NCI-H2081 treated with DMSO at 0.1 percent for 48 hours (cell line): ENCODE measurements at places on chromosomes 4 and X.

DNA sequence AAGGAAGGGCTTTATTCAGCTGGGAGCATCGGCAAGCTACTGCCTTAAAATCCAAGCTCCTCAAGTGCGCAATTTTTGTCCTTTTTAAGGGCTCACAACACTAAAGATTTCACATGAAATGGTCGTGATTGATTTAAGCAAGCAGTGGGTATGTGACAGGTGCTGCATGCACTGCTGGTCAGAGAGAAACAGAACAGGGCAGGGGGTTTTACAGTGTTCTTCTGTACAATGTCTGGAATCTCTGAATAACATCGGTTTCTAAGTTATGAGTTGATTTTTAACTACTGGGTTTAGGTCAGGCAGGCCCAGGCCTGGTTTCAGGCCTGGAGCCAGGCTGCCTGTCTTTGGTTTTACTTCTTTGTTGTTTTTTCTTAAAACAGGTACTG is 6.0 kb downstream of the UGT2B17 start:
- DNase-seq, result no peak

GRCh38 chr4:37767546-37767945 is 58.9 kb upstream of the PGM2 start:
- peak; percentile 53 for DNase-seq

- no peak for DNase-seq
These were observed 47.3 kb upstream of the RAB9B start for GRCh38 chrX:103879339-103879738.

DNA sequence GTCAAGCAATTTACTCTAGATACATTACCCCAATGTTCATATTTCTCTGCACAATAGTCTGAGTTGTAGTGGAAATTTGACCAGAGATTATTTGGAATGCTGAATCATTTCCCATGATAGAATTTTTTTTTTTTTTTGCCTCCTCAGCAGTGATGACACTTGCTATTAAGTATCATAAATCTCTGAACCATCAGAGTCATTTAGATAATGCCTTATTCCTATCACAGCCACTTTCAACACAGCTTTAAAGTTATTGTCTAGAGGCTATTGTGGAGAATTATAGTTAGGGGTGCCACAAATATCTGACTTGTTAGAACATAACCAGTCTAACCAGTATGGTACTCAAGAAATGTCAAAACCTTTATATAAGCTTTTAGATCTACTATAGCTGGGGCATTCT is 79.8 kb downstream of the LCORL start:
- DNase-seq, result no peak

GRCh38 chr4:150547154-150547838 is 34.7 kb upstream of the MAB21L2 start:
- no peak for DNase-seq

DNA sequence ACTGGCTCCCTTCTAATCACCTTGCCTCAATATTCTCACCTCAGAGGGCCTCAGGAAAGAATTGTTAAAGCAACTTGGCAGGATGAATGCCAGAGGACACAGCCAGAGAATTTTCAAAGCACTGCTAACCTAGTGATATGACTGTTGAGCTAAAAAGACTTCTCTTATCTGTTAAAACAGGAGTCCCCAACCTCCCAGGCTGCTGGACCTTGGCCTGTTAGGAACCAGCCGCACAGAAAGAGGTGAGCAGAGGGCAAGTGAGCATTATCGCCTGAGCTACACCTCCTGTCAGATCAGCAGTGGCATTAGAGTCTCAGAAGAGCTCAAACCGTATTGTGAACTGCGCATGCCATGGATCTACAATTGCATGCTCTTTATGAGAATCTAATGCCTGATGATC is 1.7 kb upstream of the KCNE5 start:
- no peak for DNase-seq

- no peak for DNase-seq
These were observed 43.3 kb downstream of the ENOPH1 start for GRCh38 chr4:82473621-82474164.

DNA sequence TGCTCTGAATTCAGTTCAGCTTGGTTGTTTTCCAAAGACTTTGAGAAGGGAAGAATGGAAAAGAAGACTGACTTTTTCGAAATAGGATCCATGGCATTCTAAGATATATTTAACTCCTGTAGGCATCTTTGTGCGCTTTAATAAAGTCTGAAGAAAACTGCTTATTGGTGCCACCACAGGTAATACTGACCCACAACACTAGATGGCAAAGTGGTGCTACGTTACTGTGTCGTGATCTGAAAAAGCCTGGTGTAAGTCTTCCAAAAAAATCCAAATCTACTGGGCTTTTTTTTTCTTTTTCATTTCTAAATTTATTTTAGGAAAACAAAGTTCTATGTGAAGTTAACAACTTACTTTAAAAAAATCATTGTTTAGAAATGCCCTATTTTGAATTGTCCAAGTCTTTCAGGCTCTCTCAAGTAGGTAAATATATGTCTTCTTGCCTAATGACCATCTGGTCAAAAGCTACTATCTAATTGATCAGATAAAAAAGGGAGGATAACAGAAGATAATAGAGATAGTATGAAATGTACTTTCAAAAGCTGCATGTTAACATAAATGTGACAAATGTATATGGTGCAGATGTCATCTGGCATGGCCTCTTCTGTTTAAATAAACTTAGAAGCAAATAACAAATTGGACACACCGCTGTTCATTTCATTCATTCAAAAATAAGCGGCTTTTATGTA is 47.0 kb upstream of the MID1IP1 start:
- peak; percentile 8 for DNase-seq
